Skin of body (tissue), 3 donors: ENCODE measurements at places on chromosomes 11 and 22. TPM values are rescaled to one million over a fixed set of nuclear protein-coding genes. Genes with fewer than 3 reads are reported as not detected.

ZNF408 gene
- total RNA-seq = 2.5 TPM

YPEL4 gene
- 1.1 TPM for total RNA-seq

TMEM191C gene
- total RNA-seq = 1.8 TPM

TCF20 gene
- total RNA-seq = 26.1 TPM

WT1 gene
- not detected for total RNA-seq

P2RX6 gene
- 0.59 TPM for total RNA-seq

RTN4RL2 gene
- total RNA-seq = 0.49 TPM

SLC22A8 gene
- total RNA-seq = not detected

SGSM1 gene
- total RNA-seq = 1.3 TPM

PLAAT5 gene
- total RNA-seq = 8.2 TPM

DRICH1 gene
- 0.39 TPM for total RNA-seq

GLYAT gene
- total RNA-seq = not detected

KCNC1 gene
- 0.30 TPM for total RNA-seq

OR51B4 gene
- total RNA-seq = not detected

FIBIN gene
- 21.8 TPM for total RNA-seq

NF2 gene
- total RNA-seq = 20.3 TPM

MS4A6E gene
- total RNA-seq = not detected

MUC6 gene
- under 0.01 TPM for total RNA-seq

CRYAB gene
- 43.2 TPM for total RNA-seq

ROM1 gene
- total RNA-seq = 1.5 TPM

PLXNB2 gene
- 68.8 TPM for total RNA-seq

FOSL1 gene
- 10.6 TPM for total RNA-seq

MMP27 gene
- total RNA-seq = 6.7 TPM

SEPTIN3 gene
- total RNA-seq = 1.9 TPM

ASPHD2 gene
- 0.89 TPM for total RNA-seq

DGAT2 gene
- total RNA-seq = 79.3 TPM

PLEKHB1 gene
- total RNA-seq = 0.20 TPM

SPTY2D1 gene
- total RNA-seq = 20.8 TPM

LDLRAD3 gene
- 9.4 TPM for total RNA-seq

PEX26 gene
- total RNA-seq = 8.0 TPM

DERL3 gene
- 0.49 TPM for total RNA-seq

MACROD1 gene
- total RNA-seq = 23.1 TPM

NRXN2 gene
- 8.5 TPM for total RNA-seq

CYTH4 gene
- total RNA-seq = 13.2 TPM

GAS2L1 gene
- 5.7 TPM for total RNA-seq

USP2 gene
- 7.0 TPM for total RNA-seq

CST6 gene
- 279 TPM for total RNA-seq

GDPD4 gene
- 0.39 TPM for total RNA-seq

RAC2 gene
- 5.7 TPM for total RNA-seq

HEPN1 gene
- not detected for total RNA-seq

AMOTL1 gene
- 80.7 TPM for total RNA-seq

TBC1D10A gene
- total RNA-seq = 10.8 TPM

POU2AF2 gene
- total RNA-seq = not detected
